ENCODE measurements at places on chromosomes 2 and 18.

- no peak for ATAC-seq
Observed at GRCh38 chr18:42707080-42707479, 408.4 kb downstream of the RIT2 start.

DNA sequence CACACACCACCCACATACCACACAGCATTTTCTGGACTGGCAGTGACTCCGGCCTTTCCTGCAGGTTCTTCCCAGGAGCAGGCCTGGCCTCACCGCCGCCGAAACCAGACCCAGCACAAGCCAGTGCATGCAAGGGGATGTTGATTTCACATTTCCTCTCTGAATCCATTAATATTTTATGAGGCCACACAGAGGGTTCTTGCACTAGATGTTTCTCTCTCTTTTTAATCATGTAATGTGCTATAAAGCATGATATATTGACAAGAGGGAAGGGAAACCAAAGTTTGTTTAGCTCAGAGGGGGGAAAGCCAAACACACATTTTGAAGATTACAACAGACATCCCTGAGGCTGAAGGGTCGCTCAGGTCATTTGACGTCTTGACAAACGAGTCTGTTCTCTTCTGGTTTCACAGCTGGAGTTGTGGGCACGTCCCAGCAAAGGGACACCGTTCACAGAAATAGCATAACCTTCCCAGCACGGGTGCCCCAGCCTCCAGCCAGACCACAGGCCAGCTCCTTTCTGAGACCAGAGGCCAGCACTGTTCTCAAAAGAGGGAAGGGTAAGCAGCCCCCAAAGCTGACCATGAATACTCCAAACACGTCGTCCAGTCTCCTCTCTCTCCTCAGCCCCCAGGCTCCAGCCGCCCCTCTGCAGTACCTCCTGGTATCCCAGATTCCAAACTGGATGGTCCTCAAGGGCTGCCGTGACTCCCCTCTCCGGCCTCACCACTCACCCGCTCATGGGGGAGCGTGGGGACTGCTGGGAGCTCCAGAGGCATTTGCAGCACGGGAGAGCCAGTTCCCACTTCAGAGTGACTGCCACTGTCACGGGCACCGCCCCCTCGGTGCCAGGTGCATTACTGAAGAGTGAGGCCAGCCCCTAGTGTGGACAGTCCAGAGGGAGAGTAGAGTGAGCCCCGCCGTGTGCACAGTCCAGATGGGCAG is 340.3 kb upstream of the SALL3 start:
- no peak for ATAC-seq

- no peak for ATAC-seq
Observed at GRCh38 chr2:111908578-111908977, 10.2 kb downstream of the MERTK start.

GRCh38 chr2:138209009-138209408 is 244.7 kb downstream of the HNMT start:
- no peak for ATAC-seq

- ATAC-seq: no peak
Observed at GRCh38 chr2:204207866-204208265, 271.3 kb downstream of the ICOS start.

GRCh38 chr2:121501031-121501430 is 29.6 kb upstream of the RNU4ATAC start:
- no peak for ATAC-seq

GRCh38 chr18:21513292-21513691 is 87.2 kb downstream of the ESCO1 start:
- no peak for ATAC-seq

GRCh38 chr2:42917425-42917927 is 125.1 kb upstream of the HAAO start:
- ATAC-seq: peak; percentile 51

DNA sequence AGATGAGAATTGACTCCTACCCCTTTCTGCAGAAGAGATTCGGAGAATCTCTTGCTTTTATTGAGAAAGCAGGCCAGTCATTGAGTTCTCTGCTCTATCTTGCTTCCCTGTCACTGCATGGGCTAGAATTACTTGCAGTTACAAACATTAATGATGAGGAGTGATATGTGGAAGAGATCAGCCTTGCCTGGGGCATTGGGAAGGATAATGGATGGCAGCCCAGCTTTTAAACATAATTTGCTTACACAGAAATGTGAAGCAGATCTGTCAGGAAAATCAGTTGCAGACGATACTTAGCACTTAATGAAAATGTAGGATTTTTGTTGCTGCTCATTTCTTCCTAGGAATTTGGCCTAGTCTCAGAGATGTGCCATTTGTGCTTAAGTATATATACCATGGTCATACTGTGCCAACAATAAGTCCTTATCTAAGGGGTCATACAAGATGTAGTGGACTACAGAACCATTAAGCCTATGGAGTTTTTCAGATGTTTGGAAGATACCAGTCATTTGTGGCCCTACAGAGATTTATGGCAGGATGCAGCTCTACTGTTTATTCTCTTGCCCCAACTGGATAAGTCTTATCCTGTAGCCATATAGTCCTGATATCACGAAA is 92.7 kb downstream of the XRCC5 start:
- ATAC-seq: no peak

DNA sequence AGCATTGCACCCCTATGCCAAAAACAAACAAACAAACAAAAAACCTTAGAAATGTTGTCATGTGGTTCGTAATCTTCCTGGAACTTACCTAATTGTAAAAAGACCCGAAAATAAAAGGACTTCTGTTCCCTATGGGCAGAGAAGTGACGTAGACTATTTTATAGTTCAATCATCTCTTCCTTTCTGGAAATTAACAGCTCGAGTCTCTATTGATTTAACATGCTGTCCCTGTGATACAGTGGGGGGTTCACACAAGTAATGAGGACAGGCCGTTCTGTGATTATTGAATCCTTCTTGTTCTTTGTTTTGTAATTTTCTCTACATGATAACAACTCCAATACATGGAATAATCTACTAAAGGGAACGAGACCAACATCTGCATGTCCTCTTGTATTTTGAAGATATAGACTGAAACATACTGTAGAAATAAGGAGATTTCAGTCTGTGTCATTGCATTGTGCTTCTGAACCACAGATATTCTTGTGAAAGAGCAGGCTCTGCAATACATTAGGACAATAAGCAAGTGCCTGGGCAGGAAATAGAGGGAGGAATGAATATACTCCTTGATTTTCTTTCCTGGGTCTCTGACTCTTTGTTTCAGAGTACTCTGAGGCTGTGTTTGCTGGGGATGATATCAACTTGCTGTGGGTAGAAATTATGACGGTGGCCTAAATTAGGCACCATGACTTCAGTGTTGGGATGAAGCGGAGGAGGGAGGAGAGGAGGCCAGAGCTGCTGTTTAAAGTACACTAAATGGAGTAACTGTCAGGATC is 65.7 kb upstream of the PPM1B start:
- no peak for ATAC-seq

DNA sequence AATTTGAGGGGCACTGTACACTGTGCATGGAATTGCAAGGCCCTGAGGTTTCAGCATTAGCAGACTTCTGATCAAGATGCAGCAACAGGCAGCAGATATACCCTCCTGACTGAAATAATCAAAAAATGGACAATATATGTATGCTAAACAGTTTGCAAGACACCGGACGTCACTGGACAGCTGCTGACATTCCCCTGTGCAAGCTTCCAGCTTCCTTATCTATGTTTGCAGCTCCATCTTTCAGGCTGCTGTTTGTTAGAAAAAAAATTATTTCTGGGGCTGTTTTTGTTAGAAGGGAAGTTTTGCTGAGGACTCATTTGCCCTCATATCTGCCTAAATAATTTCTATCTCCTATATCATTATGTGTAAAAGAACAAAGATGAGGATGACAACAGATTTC is 179.5 kb upstream of the BCL2L11 start:
- no peak for ATAC-seq

DNA sequence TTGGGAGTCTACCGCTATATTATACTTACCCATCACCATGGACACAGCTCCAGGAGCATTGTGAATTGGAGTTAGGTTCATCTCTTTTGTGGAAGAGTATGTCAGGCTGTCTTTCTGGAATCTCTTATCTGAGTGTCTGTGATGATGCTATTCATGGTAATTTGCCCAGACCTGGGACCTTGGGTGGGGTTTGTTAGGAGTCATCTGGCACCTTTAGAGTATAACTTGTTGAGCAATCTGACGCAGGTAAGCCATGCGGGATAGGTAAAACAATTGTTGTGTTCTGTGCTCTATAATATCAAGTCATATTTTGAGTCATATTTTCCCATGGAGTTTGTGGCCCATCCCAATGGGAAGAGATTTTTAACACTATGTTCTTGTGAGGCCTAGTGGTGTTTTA is 49.7 kb upstream of the MAPRE2 start:
- no peak for ATAC-seq

GRCh38 chr18:48875942-48876511 is 74.7 kb downstream of the SMAD7 start:
- ATAC-seq: no peak

- ATAC-seq: no peak
Observed at GRCh38 chr18:70376914-70377258, 88.0 kb downstream of the SOCS6 start.

DNA sequence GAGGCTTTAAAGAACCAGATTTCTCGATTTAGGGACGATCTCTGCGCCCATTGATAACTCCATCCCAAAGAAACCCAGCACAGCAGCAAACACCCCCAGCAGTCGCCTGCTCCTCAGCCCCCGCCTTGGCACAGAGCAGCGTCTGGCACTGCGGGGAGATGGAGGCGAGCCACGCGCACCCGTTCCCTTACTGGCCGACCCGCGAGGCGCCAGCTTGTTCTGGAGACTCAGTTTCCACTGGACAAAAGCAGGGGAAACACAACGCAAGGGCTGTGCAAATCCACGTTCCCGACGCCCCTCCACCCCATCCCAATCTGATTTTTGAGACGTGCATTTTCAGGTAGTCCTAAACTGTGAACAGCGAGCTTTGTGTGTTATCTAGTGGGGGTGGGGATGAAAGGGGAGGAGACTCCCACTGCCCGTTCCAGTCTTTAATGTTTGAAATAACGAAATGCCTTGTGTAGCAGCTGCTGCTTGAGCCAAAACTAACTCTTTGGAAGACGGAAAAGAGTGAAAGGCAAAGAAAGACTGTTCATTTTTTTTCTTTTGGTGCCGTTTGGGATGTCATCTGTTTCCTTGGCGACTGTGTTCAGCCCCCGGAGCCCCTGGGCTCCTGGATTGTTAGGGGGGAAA is 143.2 kb downstream of the MEIS1 start:
- ATAC-seq: no peak

DNA sequence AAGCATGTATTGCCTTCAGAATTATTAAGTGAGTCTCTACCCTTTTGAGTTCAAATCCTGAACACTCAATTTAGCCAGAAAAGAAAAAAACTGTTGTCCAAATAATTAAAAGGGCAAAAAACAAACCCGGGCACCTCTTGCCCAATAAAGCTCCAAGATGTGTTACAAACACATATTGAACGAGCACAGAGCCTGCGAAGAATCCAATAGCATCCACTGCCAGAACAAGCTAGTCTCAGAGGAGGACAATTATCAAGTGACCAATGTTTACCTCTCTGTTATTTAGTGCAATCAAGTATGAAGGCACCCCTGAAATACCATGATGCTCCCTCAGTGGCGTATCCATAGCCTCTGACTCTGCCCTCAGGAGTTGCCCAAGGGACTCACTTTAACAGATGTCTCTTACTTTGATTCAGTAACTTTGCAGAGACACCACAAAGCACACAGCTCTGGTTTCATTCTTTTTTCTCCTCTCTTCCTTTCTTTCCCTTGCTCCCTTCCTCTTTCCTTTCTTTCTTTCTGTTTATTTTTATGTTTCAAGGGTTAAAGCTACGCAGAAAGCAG is 93.5 kb upstream of the SPATS2L start:
- ATAC-seq: no peak

- ATAC-seq: no peak
Observed at GRCh38 chr2:224817676-224818075, 101.5 kb upstream of the CCDC195 start.

DNA sequence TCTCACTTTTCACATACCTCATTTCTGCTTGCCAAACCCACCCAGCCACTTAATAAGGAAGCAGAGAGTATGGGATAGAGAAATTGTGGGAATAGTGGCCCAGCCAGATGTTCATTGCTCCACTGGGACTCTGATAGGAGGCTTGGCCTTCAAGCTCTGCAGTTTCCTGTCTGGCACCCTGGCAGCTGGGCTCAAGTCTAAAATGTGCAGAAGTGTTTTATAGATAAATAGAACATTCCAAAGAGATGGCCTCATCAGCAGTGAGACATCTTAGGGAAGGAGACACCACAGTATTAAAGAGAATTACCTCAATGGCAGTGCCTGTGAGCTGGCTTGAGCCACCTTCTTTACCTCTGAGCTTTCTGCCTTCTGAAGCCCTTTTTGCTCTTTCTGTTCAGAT is 24.7 kb downstream of the COPS7B start:
- ATAC-seq: no peak

GRCh38 chr2:130849896-130850787 is 13.4 kb downstream of the ARHGEF4 start:
- ATAC-seq: no peak

DNA sequence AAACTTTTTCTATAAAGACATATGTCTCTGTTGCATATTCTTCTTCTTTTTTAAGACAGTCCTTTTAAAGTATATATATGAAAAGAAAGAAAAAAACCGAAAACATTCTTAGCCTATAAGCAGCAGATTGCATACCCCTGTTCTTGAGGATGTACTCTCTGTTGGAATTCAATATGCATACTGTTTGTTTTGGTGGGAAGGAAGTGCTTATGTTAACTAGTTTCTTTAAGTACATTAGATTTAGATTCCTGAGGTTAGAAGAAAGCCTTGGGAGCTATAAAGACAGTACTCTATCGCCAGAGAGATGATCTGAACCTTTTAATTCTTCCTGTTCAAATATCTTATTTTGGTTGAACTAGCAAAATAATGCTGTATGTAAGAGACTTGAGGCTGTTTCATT is 46.8 kb upstream of the TBR1 start:
- ATAC-seq: no peak

DNA sequence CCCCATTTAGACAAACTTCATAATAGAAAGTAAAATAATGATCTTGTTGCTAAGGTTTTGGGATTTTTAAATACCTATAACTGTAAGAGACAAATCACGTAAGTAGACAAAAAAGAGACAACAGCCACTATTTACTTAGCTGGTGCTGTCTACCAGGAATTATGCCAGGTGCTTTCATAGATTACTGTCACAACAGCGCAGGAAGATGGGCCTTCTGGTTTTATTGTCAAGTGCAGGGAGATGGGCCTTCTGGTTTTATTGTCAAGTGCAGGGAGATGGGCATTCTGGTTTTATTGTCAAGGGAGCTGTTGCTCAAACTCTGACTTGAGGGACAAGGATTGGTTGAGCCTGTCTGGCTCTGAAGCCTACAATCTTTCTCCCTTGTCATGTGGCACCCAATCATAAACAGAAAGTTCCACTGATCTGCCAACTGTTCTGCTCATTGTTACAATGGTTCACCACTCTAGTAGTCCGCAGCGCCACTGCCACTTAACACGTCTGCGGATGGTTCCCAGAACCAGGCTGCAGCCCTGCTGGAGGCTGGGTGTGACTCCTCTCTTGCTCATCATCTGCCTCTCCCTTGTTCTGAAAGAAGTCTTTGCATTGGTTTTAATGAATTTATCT is 95.0 kb downstream of the RNF144A start:
- no peak for ATAC-seq

DNA sequence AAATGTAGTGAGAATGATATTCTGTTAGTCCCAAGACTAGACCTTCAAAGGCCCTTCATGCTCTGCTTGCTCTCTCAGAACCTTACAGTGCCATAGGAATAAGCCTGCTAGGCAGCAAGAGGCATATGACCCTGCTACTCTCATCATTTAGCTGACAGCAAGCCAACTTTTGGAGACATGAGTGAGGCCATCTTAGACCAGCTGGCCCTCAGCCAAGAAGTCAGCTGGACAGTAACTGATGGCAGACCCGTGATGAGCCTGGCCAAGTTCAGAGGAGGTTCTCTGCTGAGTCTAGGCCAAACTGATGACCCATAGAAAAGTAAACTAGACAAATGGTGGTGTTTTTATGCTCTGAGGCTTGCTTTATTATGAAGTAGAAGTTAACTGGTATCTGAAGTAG is 82.6 kb downstream of the C18orf54 start:
- ATAC-seq: no peak

Data from stimulated activated memory B cell treated with anti-CD40 and anti-IgM and Interleukin-4, amounts not matched to agents 10 μg/mL and 1 μg/mL and 100 μg/mL, for 72 hours (primary cell).